Omental fat pad (tissue), 4 donors: ENCODE measurements at places on chromosomes 12 and 14.

GRCh38 chr12:32535288-32535999 lies 136.1 kb downstream of the FGD4 start:
- peak; percentile 32 for DNase-seq

- DNase-seq = peak; percentile 49
Measured at GRCh38 chr12:51814311-51815088, 34.0 kb downstream of the FIGNL2 start.

DNA sequence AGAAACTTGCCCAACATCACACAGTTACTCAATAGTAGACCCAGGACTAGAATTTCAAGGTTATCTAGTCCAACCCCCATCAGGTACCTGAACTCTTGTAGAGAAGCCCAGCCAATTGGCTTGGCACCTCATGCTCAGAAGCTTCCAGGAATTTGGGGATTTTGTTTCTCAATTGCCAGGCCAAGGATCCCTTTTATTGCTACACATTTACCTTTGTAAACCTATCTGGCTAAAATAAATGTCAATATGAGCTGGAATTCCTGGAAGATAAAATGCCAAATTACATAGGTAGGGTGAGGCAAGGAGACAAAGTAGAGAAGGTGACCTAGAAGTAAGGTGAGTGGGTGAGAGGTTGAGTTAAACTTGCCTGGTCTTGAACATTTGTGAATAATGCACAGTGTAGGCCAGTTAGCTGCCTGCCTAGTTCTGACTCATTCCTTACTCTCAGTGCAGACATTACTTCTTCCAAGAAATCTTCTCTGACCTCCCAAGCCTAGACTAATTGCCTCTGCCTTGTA lies 36.3 kb downstream of the SDR9C7 start:
- no peak for DNase-seq

- DNase-seq = no peak
Measured at GRCh38 chr12:126558810-126559209, 1493.6 kb downstream of the AACS start.

- DNase-seq = no peak
Measured at GRCh38 chr14:68216957-68217356, 397.4 kb downstream of the RAD51B start.

DNA sequence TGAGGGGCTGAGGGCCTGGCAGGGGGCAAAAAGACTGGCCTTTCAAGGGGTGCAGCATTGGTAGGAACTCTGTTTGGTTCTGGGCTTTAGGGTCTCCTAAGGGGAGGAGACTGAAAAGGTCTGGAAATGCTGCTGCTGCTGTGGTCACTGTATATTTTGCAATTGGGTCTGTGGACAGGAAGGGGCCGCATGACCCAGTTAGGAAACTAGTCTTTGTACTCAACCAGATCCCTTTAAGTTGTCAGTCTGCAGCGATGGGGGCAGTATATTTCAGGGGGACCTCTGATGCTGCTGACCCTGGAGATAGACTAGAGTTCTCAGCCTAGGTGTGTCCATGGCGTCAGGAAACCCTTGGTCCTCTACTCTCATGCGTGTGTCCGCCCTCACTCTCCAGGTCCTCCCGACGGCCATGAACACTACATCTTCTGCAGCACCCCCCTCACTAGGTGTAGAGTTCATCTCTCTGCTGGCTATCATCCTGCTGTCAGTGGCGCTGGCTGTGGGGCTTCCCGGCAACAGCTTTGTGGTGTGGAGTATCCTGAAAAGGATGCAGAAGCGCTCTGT lies 4.0 kb downstream of the LTB4R start:
- no peak for DNase-seq

DNA sequence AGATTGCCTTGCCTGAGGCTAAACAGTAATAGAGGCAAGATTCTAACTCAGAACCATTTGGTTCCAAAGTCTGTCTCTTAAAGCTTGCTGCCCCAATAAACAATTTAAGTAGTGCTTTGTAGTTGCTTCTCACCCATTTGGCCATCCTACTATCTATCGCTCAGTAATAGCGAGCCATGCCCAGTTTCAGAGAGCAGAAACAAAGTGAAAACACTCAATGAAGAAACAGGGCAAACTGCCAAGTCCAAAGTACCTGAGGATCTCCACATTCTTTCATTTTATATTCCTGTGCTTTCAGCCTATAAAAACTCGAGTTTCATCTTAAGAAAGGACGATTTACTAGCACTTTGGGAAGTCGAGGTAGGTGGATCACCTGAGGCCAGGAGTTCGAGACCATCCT lies 103.3 kb upstream of the BBS10 start:
- DNase-seq = no peak

GRCh38 chr14:38143659-38144505 lies 63.8 kb upstream of the SSTR1 start:
- no peak for DNase-seq

DNA sequence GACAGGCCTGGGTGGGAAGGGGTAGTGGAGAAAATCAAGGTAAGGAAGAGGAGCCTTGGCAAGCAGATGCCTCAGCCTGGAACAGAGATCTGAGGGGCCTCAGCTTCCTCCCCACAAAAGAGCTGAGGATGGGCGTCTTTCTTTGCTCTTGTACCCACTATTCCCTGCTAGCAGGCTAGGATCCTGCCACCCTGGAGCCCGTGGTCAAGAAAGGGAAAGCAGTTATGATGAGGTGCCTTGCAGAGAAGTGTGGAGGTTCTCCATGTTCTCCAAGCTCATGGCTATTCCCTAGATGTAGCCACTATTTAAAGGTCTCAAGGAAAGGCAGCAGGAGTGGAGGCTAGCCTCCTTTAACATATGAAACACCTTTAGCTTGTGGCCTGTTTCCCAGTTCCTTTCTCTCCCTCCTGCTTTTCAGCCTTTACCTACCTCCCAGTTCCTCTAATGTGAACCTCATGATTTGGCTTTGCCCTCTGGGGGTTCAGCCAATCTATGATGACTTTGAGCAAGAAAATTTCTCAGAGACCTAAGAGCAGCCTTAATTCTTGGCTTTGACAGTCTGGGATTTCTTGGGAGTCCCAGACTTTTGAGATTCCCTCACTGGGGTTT lies 1.1 kb downstream of the IKZF4 start:
- DNase-seq = no peak

- DNase-seq = no peak
Measured at GRCh38 chr14:82029038-82029437, 495.4 kb upstream of the SEL1L start.

- no peak for DNase-seq
Measured at GRCh38 chr14:63686926-63687325, 40.9 kb downstream of the SGPP1 start.

DNA sequence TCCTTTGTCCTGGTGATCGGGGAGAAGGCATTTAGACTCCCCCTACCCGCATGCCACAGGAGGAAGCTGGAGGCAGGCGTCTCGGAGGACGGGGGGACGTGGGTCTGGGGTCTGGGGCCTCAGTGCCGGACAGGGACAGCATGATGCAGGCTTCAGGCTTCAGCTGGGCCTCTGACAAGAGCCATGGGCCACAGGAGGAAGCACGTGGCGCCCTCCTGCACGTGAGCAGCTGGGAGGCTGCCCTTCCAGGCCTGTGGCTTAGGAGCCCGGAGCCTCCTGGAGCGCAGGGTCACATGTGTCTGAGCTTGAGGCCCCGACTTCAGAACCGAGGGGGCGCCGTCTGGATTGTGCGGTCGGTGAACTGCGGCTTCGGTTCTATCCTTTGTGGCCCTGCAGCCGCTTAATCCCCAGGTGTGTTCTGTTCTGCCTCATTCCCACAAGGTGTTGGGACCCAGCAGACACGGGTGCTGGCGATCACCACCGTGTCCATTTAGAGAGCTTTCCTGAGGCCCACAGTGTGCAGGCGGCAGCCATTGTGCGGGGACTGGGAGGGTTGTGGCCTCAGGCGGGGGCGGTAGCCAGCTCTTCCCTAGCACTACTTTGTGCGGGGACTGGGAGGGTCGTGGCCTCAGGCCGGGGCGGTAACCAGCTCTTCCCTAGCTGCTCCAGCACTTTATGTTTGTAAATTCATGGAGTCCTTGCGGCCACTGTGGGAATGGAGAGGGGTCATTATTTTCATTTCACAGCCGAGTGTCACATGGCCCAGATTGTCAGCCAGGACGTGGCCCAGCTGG lies 150.2 kb downstream of the ADGRD1 start:
- peak; percentile 16 for DNase-seq

DNA sequence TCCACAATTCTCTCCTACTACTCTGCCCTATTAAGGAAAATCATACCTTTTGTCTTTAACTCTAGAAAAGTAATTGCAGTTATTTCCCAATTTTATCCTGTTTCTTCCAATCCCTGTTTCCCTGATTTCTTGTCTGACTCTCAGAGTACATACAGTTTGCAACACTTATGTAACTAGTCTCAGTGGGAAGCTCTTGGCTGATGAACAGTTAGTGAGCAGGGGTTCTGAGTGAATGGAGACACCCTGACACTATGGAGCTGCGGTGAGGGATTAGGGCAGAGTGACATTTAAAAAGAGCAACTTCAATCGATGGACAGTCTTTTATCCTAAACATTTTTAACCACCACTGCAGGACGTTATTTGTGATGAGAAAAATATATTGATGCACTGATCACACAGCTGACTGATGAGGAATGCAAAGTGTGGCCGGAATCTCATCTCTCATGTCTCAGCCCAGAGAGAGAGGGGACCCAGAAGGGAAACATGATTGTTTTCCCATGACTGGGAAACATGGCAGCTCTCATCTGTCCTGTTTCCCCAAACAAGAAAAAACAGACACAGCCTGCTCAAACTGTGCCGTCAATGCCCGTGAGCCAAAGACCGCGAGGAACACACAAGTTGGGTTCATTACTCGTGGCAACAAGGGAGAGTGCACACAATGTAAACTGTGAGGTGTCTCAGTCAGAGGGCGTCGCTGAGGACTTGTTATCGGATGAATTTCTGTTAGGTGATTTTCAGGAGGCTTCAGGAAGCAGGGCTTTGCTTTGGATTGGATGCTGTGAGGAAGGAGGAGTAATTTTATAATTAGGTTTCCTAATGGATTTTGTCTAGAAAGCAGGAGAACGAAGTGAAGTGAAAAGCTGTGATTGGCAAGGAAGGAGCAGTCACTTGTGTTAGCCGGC lies 5.2 kb upstream of the SLC6A13 start:
- no peak for DNase-seq

GRCh38 chr14:102883089-102883541 lies 39.3 kb upstream of the AMN start:
- DNase-seq = no peak

DNA sequence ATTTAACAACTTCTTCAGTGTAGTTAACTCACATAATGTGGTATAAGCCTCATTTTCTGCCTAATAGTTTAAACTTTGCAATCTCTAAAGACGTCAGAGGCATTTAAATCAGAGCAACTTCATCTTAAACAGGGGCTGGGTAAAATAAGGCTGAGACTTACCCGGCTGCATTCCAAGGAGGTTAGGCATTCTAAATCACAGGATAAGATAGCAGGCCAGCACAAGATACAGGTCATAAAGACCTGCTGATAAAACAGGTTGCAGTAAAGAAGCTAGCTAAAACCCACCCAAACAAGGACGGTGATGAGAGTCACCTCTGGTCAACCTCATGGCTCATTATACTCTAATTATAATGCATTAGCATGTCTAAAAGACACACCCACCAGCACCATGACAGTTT lies 115.6 kb upstream of the PKP2 start:
- no peak for DNase-seq

- DNase-seq = no peak
Measured at GRCh38 chr14:92917041-92917940, 5.7 kb upstream of the CHGA start.

- DNase-seq = no peak
Measured at GRCh38 chr14:41609704-41610183, 3.1 kb downstream of the LRFN5 start.

- no peak for DNase-seq
Measured at GRCh38 chr14:61380984-61381383, 59.6 kb downstream of the PRKCH start.

DNA sequence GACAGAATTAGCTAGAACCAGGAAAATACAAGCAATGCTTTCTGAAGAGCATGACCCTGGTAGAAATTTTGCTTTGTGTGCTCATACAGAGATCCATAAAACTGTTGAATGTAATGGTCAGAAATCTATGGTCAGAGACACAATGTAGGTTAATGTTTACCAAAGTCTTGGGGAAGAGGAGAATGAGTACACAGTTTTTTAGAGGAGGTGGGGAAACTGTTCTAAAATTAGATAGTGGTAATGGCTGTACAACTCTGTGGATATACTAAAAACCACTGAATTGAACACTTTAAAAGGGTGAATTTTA lies 109.5 kb upstream of the ARHGAP5 start:
- DNase-seq = no peak

DNA sequence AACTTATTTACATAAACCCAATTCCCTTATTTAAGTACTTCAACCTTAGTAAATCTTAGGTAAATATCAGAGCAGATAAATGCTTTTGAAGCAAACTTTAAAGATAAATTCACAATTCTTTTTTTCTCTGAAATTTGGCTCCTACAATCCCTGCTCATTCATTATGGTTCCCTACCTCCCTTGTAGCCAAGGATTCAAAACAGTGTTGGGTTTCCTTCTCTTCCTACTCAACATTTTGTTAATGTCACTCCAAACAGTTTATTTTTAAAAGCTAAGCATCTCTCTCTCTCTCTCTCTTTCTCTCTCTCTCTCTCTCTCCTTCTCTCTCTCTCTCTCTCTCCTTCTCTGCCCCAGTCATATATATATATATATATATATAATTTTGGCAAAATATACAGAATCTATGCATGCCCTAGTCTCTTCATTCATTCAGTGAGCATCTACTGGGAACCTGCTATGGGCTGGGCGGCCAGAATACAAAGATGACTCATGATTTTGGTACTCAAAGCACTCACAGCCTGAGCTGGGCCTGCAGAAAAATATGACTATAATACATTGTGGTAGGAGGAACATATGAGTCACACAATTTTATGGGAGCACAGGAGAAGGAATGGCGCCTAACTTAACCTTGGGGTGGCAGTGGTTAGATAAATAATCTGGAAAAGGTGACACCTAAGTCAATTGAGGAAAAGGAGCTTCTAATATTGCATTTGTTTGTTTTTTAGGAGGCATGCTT lies 123.7 kb upstream of the DHRS4 start:
- DNase-seq = no peak

DNA sequence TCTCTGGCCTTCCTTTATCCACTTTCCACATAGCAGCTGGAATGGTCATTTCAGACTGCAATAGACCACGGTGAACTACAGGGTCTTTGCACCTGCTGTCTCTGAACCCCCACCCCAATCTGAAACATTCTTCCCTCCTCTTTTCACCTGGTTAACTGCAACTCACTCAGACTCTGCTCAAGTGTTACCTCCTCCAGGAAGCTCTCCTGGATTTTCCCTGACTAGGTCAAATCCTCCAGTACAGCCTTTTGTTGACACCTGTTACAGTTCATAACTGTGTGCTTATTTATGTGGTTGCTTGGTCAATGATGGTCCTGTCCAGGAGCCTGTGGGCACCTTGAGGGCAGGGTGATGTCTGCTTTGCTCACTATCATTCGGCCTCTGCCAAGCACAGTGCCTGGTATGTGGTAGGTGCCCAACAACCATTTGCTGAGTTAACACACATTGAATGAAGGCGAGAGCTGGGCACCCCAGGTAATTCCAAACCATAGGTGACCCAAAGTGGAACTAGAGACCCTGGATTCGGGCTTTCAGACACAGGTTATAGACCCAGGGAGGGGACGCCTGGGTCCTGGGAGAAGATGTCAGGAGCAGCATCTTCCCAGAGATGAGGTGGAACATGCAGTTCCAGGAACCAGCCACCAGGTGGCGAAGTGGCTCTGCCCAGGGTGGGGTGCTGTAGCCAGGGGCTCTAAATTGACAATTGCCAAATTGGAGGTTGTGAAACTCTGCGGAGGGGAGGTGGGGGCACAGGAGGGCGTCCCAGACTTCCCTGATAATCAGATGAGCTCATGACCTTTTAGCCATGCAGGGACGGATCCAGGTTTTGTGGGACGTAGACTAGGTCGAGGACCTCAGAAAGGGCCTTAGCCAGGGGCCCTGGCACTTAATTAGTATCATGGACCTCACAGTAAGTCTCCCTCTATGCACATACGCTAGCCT lies 28.1 kb downstream of the TRPV4 start:
- DNase-seq = peak; percentile 56

GRCh38 chr12:104669851-104670337 lies 213.1 kb downstream of the CHST11 start:
- DNase-seq = no peak
